ENCODE measurements at places on chromosomes 2 and 18.

DNA sequence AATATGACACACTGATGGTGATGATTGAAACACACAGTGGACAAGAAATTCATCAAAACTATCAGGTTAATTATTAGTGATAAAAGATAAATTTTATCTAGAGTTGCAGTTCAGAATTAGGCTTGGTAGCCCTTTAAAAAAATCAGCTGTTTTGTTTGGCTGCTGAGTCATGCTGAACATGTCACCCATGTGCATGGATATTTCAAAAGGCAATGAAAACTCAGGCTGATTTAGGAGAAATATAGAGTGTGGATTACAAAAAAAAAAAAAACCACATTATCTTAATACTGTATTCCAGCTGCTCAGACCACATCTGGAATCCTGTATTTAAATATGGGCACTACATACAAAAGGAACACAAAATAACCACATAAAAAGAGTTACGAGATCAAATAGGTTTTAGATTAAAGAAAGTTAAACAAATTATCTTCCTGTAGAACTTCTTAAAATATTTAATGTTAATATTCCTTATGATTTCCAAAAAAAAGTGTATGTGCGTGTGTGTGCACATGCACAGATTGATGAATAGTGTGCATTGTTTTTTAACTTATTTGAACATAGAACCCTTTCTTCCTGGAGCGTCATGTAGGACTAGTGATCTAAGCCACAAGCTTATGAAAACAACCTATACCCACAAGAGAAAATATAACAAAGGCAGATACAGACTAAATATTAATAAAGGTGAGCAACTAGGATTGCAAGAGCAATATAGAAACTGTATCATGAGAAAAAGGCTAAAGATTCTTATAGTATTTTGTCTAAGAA is 186.2 kb downstream of the STK39 start:
- DNase-seq: no peak

DNA sequence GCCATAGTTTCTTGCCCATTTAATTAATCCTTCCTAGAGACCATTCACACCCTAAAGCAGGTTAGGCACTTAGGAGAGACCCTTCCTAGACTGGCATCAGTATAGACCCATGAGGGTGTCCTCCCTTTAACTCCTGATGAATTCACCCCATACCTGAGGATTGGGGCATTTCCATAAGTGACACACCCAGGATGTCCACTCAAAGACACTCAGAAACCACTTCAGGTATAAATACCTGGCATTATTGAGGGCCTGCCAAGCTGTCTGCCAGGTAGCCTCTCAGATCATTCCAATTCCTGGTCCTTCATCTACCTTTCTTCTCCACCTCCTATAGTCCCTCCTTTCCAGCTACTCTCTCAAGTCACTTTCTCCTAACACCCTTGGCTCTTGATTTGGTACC is 57.5 kb upstream of the SLC14A2 start:
- DNase-seq: no peak

GRCh38 chr18:34995746-34996145 is 45.5 kb upstream of the MAPRE2 start:
- no peak for DNase-seq

GRCh38 chr2:45826460-45826859 is 175.0 kb downstream of the PRKCE start:
- DNase-seq: no peak

DNA sequence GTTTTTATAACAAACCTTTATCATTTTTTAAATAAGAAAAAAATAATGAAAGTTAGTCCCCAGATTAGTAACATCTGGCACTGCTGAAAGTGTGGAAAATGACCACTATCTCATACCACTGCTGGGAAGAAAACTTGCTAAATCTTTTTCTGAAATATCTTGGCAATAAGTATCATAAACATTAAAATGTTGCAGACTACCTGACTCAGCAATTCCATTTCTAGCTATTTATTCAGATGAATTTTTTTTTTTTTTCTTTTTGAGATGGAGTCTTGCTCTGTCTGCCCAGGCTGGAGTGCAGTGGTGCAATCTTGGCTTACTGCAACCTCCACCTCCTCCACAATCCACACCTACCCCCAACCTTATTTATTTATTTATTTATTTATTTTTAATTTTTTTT is 35.3 kb upstream of the SOS1 start:
- no peak for DNase-seq

DNA sequence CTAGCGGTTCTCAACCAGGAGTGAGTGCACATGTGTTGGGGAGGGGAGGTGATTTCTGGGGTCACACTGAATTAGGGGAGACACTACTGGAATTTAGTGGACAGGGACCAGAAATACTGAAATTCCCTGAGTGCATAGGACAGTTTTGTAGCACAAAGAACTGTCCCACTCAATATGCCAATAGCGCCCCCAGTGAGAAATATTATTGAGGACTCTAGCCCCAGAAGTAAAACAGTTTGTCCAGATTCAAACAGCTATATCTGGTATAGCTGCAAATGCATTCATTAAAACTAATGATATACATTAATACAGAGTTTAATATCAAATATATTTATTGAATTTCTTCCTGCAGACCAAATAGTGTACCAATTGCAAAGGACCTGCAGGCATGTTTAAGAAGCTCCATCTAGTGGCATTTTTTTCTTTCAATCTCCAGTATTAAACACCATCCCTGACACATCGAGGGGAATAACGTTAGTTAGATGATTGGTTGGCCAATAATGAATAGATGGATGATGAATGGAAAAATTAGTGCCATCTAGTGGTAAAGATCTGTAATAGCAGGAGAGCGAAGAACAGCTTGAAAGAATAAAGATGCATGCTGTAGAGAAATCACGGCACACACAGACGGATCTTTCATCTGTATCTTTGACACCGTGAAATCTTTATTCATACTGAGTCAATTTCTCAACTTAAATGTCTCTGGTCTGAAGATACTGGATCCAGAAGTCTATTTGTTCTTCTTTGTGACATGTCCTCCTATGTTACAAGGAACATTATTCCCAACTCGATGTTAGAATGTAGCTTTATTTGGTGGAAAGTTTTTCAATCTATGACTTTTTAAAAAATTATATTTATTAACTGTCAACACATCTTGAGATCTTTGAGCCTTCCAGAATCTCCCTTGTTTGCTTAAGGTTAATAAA is 62.5 kb downstream of the DHRS9 start:
- no peak for DNase-seq

DNA sequence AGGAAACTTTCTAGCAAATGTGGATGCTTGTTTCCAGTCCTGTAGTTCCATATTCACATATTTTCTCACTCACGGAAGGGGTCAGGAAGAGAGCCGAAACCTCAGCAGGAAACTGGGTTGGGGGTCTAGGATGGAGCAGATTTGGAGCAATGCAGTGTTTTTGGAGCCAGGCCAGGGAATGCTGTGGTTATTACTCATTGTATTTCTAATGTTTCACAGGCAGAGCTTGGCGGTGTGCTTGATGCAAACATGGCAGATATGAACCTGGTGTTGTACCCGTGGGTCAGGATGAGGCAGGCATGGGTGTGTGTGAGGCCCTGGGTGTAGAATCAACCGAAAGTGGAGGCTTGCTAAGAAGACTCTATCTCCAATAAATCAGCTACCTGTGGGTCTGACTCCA is 34.6 kb upstream of the ACKR3 start:
- DNase-seq: peak; percentile 37

- DNase-seq: no peak
Observed at GRCh38 chr2:118882693-118883336, 35.4 kb upstream of the EN1 start.

- no peak for DNase-seq
Observed at GRCh38 chr18:986051-986450, 81.4 kb downstream of the ADCYAP1 start.

GRCh38 chr2:133953524-133953923 is 300.3 kb upstream of the MGAT5 start:
- DNase-seq: no peak

DNA sequence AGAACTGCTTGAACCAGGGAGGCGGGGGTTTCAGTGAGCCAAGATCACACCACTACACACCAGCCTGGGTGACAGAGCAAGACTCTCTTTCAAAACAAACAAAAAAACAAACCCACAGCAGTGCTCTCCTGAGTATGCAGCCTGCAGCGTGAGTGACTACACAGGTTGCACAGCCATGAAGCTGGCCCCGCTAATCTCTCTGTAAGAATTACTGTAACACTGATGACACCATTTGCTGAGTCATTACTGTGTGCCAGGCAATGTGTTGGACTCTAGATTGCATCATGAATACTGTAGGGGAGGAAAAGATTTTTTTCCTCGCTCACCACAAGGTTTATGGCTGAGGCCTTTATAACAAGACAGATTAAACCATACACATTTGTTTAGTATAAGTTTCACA is 118.6 kb upstream of the ATP8B1 start:
- no peak for DNase-seq

GRCh38 chr2:134225841-134226240 is 28.0 kb upstream of the MGAT5 start:
- DNase-seq: no peak

DNA sequence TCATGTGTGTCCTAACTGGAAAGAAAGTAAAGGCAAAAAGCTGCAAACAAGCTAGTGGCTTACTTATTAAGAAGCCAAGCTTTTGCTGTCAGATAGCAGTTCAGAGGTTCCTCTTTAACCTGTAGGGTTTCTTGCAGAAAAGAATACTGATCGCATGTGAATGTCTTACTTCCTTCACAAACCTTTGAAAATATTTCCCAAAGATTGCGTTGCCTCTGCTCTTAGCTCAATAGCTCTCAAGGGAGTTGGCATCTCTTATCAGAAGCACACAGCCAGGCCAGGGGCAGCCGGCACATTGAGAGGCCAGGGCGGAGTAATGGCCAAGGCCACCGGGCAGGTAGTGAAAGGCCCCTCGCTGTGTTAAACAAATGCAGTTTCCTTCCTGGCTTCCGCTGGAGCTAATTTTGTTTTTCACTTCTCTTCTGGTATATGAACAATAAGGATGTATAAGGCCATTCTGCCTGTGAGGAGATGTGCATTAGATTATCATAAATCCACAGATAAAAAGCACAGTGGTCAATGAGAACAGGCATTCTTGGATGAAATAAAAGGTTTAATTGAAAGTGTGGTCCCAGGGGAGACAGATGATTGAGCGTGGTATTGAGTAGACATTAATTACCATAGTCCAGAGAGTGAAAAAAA is 542.4 kb upstream of the NRP2 start:
- no peak for DNase-seq

DNA sequence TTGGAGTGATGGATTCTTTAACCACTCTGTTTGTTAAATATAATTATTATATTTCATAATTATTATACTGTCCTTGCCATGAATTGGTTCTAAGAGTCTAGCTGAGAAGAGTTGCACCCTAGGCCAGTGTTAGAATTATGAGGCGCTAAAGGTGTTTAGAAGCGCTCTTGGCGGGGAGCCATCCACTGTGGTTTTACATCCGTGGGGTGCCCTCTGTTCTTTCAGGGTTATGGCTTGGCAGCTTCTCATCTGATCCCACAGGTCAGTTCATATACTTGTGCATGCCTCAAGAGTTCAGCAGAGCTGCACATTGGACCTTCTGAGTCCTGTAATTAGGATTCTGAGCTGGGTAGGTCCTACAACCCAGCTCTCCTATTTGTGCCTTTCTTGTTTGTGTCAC is 9.1 kb downstream of the ASAP2 start:
- no peak for DNase-seq

GRCh38 chr2:211454679-211455078 is 898.3 kb downstream of the CPS1 start:
- no peak for DNase-seq

DNA sequence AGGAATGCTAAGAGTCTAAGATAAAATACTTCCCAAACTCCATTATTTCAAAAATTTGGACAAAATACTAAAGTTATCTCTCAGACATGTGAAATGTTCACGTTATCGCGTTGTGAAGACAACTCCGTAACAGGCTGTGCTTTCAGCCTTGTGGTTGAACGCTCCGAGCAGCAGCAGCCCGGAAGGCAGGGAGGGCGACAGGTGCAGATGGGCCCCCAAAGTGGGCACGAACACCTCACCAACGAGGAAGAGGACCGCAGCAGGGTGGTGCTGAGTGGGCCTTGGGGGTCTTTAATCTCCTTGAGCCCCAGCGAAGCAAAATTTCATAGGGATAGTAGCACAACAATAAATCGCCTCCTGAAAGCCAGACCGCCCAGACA is 1.0 kb upstream of the FAM110C start:
- no peak for DNase-seq

DNA sequence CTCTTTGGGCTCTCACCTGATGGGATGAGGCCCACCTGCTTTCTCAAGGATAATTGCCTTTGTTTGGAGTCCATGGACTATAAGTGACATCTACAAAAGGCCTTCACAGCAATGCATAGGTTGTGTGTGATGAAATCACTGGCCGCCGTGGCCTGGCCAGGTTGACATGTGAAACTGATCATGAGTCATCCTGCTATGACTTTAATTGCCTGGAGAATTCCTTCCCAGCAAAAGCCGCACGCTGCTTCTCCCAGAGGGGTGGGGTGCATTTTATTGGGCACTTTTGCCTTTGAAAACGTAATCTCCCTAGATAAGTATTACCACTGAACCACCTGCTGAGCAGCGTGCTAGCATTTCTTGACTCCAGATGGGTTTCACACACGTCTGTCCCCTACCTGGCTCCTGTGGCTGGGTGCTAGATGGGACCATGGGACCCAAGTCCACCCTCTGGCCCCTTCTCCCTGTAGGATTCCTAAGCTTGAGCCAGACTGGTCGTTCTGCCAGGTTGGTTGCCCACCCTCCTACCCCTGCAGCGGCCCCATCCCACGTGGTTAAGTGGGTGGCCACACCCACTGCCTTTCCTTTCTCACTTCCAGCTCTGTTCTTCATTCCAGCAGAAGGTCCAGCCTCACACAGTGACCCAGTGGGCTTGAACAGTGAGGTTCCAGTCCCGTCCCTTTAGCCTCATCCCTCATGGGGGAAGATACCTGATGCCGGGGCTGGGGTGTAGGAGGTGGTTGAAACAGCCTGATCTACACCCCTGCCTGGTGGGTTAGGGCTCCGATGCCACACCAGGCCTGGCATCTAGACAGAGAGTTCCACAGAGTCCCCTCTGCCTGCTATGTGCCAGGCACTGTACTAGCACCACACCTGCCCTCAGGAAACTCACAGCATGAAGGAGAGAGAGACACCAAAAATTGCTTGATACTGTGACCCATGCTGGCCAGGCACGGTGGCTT is 89.6 kb downstream of the GBX2 start:
- no peak for DNase-seq

GRCh38 chr18:2302628-2303516 is 268.4 kb downstream of the METTL4 start:
- DNase-seq: no peak

DNA sequence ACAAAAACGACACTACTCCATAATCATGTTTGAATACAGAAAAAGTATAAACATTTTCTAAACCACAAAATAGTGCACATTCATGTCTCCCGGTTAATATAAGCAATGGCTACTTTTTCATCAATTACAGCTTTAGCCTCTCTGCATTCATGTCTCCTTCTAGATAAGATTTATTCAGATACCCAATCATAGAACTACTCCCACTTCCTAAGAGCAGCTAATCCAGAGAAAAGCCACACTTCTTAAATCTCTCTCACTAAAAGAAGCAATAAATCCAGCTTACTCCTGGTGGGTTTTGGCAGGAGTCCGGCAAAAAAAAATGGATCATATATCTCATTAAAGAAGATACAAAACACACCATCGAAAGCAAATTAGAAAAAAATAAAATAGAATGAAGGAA is 20.1 kb downstream of the DSEL start:
- no peak for DNase-seq
